ENCODE measurements at places on chromosomes 2 and 18.
A peak's percentile ranks its signal among the peaks of the same experiment; 100 is the strongest.

- DNase-seq, result no peak
Observed at GRCh38 chr2:215921895-215922294, 91.5 kb downstream of the MREG start.

DNA sequence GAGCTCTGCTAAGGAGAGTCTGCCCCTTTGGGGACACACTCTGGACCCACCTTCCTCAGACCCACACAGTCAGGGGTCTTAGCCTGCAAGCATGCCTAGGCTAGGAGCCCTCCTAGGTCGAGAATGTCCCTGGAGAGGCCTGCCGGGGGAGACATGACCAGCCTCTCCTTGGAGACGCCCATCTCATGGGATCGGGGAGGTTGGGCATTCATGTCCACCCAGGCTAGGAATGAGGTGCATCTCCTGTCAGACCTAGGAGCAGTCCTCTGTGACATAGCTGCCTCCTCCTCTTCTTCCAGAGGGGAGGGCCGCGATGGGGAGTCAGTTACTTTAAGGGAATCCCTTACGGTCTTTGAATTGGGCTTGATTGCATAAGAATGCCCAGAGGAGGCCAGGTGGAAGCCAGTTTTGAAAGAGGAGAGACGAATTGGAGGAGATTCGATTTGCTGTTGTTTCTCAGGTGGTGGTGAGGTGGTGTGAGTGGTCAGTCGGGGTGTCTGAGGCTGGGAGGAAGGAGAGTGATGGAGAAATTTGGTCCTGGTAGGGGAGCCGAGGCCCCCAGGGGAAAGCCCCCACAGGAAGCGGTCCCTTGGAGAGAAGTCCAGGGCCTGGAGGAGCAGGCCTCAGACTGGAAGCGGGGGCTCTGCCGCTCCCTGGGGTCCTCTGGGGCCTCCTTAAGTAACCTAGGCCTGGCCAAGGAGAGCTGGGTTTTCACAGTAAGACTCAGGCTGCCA, 241.3 kb downstream of the DYSF start:
- DNase-seq, result no peak

DNA sequence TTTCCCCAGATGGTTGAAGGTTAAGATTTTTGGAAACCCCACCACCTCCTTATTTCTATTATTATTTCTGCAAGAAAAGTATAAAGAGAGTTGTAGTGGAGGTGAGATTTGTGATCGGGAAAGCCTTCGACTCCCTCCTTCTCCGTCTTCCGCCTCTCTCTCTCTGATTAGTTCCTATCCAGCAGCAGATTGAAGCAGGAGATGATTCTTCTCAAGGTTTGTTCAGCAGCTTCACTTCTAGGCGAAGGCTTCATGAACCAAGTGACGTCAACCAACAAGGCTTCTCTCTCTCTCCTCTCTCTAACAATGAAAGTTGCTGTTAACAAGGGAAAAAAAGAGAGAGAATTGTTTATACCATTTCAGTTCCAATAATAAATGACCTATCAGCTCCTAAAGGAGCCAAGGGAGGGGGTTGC, at the start of gene BAZ2B:
BAZ2B (minus strand) TSS at position 263 of the 416 bp plus-strand sequence. CDS start 137,829 bp downstream, outside the sequence.
- no peak for DNase-seq

- no peak for DNase-seq
Observed at GRCh38 chr2:24971286-24971535, 544 bp downstream of the DNAJC27 start.

DNA sequence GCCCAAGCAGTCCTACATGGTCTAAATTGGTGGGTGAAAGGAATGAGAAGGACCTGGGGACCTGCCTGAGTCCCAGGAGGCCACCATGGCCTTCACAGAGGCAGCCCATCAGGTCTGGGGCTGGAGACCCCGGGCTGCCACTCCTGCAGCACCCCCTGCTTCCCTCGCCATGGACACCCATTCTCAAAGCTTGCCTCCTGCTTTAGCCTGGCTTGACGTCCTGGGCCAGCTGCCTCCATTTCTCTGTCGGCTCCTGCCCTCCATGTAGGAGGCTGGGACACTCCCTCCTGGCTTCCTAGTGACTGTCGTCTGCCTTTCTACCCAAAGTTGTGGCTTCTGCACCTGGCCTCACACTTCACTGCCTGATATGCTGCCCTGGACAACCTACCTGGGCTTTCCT, 198.6 kb downstream of the FAM210A start:
- DNase-seq, result no peak

GRCh38 chr18:41977233-41977632, 22.2 kb downstream of the PIK3C3 start:
- no peak for DNase-seq

DNA sequence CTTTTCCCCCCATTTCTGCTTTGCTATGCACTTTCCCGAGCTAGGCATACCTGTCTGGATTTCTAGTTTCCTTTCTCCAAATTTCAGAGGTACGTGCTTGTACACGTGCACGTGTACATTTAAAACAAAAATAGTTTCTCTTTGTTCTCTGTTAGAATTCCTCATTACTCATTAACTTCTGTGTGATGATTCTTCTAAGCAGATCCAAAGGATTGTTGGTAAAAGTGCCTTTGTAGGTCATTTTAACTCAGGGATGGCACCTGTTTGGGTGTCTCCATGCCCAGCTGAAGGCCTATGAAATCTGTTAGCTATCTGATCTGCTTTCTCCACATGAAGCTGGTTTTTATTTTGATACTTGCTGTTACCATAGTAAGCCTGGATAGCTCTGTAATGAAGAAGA, 264.3 kb downstream of the LPIN1 start:
- DNase-seq, result no peak

DNA sequence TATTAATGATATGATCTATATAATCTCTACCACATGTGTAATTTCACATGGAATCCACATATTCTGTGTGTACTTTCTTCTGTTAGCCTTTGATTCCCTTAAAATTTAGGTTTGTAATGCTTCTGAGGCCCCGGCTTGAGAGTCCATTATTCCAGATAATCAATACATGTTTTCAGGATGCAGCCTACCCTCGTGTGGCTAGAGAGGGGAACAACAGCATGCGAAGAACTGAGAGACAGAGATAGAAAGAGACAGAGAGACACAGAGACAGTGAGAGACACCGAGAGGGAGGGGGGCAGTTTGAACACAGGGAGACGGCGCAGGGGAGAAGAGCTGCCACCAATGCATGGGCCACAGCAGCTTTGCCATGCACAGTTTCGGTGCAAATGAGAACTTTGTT, 185.4 kb downstream of the SNTG2 start:
- no peak for DNase-seq

GRCh38 chr2:218245214-218245613, 15.6 kb upstream of the GPBAR1 start:
- no peak for DNase-seq

DNA sequence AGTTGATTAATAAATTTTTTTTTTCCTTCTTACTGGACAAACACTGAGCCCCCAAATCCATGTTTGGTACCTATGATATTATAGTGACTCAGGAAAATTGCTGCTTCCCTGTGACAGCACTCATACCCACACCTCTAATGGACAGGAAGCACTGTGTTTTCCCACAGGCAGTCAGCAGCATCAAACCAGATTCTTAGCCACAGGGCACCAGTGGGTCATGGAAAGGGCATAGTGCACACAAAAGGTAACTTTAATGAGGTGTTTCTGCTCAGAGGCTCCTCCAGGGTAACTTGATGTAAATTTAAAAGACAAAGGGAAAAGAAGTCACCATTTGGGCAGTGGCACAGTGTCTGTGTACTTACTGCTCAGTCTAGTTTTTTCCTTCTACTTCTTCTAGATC, 34.1 kb downstream of the SERPINB11 start:
- no peak for DNase-seq

DNA sequence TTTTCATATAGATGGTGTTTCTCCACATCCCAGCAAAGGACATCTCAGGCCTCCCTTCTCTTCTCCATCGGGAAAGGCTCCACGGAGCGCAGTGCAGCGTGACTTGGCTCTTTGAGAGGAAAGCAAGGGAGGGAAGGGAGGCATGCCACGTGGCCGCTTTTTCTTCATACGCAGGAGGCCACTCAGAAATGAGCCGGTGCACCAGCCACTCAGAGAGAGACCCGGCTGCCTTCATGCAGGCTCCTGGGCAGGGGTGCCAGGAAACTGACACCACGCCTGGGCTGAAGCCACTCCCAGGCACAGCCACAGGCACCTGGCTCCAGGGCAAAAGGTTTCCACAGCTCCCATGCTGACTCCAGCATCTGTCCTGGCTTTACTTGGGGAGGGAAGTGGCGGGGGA, 11.1 kb upstream of the LOXHD1 start:
- no peak for DNase-seq

- DNase-seq, result no peak
Observed at GRCh38 chr2:147628971-147629421, 215.8 kb upstream of the ACVR2A start.

DNA sequence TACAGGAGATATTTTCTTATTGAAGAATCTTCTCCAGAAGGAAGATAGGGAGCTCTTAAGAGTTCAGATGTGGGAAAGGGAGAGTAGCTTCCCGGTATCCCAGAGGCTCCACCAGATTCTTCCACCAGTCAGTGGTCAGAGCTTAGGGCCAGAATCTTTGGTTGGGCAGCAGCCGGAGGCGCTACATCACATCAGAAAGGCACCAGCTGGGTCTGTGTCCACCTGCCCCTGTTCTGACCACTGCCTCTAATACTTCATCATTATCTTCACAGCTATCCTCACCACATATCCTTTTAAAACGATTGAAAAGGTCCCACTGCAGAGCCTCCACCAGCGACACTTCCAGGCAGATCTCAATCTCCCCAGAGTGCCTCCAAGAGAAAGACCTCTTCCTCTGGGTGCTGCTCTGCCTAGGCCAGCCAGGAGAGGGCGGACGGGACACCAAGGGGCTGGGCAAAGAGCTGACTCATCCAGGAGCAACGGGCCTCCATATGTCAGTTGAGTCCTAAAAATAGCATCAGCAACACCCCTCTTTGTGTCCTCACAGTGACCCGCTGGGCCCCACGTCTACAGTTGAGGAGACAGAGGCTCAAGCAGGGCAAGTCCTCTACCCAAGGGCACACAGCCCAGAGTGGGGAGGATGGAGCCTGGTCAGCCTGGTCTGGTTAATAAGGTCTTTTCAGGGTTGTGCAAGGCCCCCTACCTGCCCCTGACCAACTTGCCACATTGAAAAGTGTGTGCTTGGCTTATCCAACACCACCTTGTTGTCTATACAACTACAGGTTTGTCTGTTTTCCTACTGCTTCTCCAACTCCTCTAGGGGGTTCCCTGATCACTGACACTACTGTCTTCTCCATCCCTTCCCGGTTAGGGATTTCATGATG, 81.2 kb downstream of the ADD2 start:
- DNase-seq, result no peak

GRCh38 chr2:96584017-96584416, 47.5 kb downstream of the ARID5A start:
- DNase-seq, result no peak

- no peak for DNase-seq
Observed at GRCh38 chr18:6145645-6146306, 250.5 kb upstream of the TMEM200C start.

GRCh38 chr2:136874258-136874657, 108.9 kb downstream of the THSD7B start:
- no peak for DNase-seq

DNA sequence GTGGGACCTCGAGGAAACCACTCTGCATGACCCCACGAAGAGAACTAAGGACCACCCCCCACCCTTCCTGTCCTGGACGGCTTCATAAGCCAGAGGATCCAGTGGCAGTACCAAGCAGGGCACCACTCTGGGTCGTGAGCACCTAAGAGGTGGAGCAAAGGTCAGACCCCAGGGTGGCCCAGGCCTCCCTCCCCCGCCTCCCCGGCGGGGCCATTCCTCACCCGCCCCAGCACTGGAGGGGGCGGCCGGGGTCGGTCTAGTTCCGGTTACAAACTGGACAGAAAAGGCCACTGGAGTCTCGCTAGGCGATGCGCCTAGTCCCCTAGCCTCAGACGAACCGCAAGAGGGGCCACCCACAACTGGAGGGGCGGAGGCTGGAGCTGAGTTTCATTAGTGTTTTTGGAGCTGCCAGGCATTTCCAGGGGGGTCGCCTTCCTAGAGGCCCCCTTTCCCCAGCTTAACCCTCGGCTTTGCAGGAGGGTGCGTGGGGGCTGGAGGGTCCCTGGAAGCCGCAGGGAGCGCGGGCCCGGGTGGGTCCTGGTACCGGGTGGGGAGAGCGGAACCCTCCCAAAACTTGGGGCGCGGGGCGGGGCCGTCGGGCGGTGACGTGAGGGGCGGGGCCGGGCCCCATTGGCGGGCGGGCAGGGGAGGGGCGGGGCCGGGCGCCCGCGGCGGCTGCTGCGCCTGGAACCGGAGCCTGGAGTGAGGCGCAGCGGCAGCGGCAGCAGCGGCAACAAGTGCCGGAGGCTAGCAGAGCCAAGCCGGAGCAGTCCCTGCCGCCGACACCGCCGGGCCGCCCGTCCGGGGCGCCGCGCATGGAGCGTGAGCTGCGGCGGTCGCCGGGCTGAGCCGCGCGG, at the start of gene B3GNT2:
B3GNT2 (plus strand) TSS at position 695 of the 857 bp plus-strand sequence. CDS start 26,106 bp downstream, outside the sequence.
- DNase-seq, result peak; percentile 83

- DNase-seq, result no peak
Observed at GRCh38 chr2:128626760-128627511, 308.3 kb upstream of the HS6ST1 start.

- DNase-seq, result peak; percentile 54
Observed at GRCh38 chr2:109545828-109546713, 67.7 kb downstream of the SEPTIN10 start.

- DNase-seq, result no peak
Observed at GRCh38 chr2:48232351-48232750, 297.6 kb upstream of the STON1 start.

GRCh38 chr18:23397907-23398306, 55.2 kb upstream of the RIOK3 start:
- DNase-seq, result no peak

GRCh38 chr2:83234246-83234645, 1224.8 kb downstream of the SUCLG1 start:
- no peak for DNase-seq
